HL-60 (cell line): ENCODE measurements at places on chromosomes 11 and 22.

DNA sequence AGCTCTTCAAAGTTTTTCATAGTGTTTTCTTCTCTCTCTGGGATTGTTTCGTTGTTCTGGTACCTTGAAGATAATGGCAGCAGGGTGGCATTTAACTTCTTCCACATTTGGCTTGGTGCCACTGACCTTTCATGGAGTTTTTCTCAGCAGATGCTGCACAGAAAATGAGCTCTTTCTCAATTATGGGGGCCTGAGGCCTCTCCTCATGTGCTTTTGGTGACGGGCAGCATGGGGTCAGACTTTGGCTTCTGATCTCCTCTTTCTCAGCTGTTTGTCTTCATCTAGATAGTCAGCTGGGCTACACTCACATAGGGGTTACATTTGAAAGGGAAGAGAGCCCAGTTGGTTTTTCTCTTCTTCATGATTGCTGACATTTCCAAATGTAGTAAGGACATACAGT lies 76.3 kb downstream of the FAT3 start:
- DNase-seq, result no peak

- no peak for DNase-seq
Measured at GRCh38 chr22:44337678-44338004, 24.9 kb upstream of the SHISAL1 start.

DNA sequence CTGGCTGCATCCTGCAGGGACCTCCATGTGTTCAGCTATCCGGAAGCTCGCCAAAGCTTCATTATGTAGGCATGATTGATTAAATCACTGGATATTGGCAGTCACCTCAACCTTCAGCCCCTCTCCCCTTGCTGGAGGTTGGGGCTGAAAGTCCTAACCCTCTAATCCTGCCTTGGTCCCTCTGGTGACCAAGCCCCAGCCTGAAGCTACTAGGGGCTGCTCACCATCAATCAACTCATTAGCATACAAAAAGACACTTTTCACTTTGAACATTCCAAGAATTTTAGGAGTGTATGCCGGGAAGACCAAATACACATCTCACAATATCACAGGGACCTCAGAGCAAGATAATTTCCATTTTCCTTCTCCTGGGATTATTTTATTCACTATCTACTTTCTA lies 38.8 kb upstream of the TPBGL start:
- no peak for DNase-seq

DNA sequence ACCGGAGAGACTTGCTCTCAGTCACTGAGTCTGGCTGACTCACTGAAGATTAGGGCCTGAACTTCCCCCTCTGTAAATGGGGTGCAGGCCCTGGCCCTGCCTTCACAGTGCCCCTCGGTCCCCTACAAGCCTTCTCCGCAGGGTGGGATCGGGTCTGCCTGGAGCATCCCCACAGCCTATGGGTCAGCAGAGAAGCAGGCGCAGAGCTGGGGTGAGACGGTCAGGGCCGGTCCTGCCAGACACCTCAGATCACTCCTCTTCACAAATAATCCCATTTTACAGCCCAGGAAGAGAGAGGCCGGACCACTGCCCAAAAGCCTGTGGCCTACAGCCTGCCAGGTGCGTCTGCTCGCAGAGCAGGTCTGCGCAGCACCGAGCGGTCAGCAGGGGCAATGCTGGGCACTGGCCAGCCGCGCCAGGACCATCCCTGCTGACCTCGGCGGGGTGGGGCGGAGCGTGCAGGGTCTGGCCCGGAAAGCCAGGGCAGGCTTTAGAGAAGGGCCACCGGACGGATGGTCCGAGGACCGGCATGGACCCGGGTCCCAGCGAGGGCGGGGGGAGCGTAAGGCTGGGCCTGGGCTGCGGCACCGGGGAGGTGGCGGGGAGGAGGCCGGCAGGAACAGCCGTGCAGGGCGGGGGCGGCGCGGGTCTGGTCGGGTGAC lies 522 bp upstream of the SEPTIN5 start:
- DNase-seq, result no peak

DNA sequence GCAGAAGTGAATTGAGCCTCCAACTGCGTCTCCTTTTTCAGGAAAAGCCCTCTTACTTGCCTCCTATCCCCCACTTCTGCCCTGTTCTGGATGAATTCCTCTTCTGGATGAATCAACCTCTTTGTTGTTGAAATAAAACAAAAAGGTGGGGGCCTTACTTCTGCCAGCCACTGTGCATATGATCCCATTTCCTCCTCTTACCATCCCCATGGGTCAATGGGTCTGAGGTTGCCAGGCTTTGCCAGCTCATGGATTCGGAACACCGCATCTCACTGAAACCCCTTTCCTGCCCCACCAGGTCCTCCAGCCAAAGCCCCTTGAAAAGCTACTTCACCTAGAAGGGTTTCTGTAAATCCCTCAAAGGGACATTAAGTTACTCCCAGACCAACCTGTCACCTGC lies 3.7 kb upstream of the CHST1 start:
- DNase-seq, result no peak
